ENCODE measurements at places on chromosomes 3 and 15. TPM values are rescaled to one million over a fixed set of nuclear protein-coding genes. Genes with fewer than 3 reads are reported as not detected.

The GOLGA6B gene
- not detected for total RNA-seq

The TRPM1 gene
- not detected for total RNA-seq

The PLSCR4 gene
- 36.7 TPM for total RNA-seq

The PLSCR1 gene
- 43.9 TPM for total RNA-seq

The PLA2G4E gene
- total RNA-seq = not detected

- H3K4me1 ChIP-seq = no peaks in the 10 kb centered on the region
- DNase-seq = peak; percentile 15
- peaks cover 3% of the 10 kb centered on the region for H3K36me3 ChIP-seq
Measured at GRCh38 chr15:41568350-41569017, 9.5 kb downstream of the TYRO3 start.

DNA sequence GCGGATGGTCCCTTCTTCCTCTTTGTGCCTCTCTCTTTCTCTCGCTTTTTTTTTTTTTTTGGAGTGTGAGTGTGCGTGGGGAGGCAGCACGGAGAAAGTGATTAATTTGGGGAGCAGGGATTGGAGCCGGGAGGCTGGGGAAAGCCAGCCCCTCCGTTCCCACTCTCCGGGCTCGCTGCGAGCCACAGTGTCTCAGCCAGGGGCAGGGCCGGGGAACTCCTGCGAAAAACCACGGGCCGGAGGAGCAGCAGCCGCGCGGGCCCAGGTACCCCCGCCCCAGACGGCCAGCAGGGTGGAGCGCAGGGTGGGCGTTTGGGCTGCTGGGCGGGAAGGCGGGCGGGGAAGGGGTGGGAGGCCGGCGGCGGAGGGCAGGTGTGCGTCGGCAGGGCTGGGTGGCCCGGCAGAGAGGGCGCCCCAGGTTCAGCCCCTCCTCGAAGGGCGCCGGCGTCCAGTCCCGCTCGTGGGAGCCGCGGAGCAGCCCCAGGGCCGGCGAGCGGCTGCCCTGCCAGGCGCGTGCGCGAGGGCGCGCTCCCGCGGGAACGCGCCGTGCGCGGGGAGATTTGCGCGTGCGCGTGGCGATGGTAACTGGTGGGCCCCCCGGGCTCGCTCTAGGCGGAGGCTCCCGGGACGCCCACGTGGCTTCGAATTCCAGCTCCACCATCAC is 1.4 kb downstream of the CHL1 start:
- no peaks in the 10 kb centered on the region for H3K36me3 ChIP-seq
- H3K27me3 ChIP-seq = no peaks in the 10 kb centered on the region
- DNase-seq = no peak
- H3K27ac ChIP-seq = no peak overlapping the region
- H3K4me1 ChIP-seq = no peaks in the 10 kb centered on the region

GRCh38 chr15:44082558-44083157 is 112.4 kb downstream of the FRMD5 start:
- no peak overlapping the region for H3K4me3 ChIP-seq
- no peak overlapping the region for H3K27ac ChIP-seq
- H3K4me1 ChIP-seq = peaks cover 5% of the 10 kb centered on the region
- H3K27me3 ChIP-seq = no peaks in the 10 kb centered on the region
- H3K36me3 ChIP-seq = no peaks in the 10 kb centered on the region

DNA sequence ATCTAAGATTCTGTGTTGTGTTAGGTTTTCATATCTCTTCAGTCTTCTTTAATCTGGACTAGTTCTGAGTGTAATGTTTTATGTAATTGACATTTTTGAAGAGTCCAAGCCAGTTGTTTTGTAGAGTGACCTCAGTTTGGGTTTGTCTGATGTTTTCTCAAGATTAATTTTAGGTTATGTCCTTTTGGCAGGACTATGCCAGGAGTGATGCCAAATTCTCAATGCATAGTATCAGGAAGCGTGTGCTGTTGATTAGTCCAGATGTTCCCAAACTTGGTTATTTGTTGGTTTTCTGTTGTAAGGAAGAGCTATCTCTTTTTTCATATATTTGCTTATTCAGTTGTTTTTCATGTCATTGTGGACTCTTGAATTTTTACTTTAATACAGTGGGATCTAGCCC is 32.6 kb downstream of the NMD3 start:
- H3K36me3 ChIP-seq = peaks cover 2% of the 10 kb centered on the region
- no peak overlapping the region for H3K4me3 ChIP-seq
- H3K27ac ChIP-seq = no peak overlapping the region
- no peaks in the 10 kb centered on the region for H3K27me3 ChIP-seq

GRCh38 chr3:29512641-29513040 is 231.8 kb downstream of the RBMS3 start:
- no peaks in the 10 kb centered on the region for H3K27me3 ChIP-seq
- H3K4me1 ChIP-seq = peaks cover 13% of the 10 kb centered on the region
- H3K27ac ChIP-seq = no peak overlapping the region
- H3K4me3 ChIP-seq = no peak overlapping the region
- no peaks in the 10 kb centered on the region for H3K36me3 ChIP-seq
- no peak for DNase-seq

DNA sequence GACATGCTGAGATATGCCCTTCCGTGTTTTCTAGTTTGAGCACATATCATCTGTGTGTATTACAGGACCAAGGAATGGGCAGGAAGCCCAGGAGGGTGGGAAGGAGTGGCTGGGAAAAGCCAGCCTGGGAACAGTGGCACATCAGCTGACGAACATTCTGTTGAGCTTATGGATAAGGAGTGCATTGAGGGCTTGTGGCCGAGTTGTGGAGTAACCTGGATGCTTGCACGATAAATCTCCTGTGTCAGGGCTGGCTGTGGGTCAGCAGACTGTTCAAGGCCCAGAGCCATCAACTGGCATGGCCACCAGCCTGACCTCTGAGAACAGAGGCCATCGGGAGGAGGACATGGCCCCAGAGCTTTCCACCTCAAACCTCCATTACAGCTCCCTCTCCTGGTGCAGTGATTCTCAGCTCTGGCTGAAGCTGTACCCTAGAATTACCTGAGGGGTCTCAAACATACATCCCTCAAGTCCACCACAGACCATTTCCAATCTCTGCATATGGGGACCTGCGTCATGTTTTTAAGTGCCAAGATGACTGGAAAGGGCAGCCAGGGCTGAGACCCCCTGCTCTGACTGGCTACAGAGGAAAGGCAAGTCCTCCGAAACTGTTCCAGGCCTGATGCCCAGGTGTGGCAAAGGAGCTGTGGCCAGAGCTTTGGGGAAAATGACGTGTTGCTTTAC is 4.8 kb upstream of the VILL start:
- DNase-seq = peak; percentile 36
- no peaks in the 10 kb centered on the region for H3K27me3 ChIP-seq
- H3K4me1 ChIP-seq = no peaks in the 10 kb centered on the region
- peaks cover 1% of the 10 kb centered on the region for H3K36me3 ChIP-seq
- no peak overlapping the region for H3K27ac ChIP-seq

DNA sequence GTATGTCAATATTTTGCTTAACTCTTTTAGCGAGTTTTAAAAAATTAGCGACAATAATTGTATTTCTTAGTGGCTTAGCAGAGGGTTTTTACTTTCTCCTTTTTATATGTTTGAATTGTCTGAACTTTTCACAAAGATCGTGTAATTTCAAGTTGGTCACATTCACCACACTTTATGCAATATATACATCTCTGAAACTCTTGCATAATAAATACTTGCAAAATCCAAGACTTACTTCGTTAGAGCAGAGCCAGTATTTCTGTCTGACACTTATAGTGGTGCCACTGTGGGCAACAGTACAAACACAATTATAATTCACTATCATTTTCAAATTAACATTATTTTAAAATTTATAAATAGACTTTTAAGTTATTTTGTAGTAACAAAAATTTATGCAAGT is 62.0 kb downstream of the SUCNR1 start:
- no peaks in the 10 kb centered on the region for H3K36me3 ChIP-seq
- H3K4me1 ChIP-seq = no peaks in the 10 kb centered on the region
- no peak overlapping the region for H3K4me3 ChIP-seq

DNA sequence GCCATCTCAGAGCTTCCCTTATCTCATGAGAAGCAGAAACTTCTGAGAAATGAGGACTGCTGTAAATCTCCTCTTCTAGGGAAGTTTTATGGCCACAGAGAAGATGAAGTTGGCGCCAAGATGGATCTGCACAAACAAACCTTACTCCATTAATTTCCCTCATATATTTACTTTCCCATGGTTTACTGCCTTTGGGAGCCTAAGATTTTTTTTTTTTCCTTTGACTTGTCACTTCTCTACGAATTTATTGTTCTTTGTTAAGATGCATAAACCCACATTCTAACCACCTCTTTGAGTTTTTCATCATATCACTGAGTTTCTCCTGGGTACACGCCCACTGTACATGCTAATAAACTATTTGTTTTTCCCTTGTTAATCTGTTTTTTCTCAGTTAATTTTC is 21.5 kb upstream of the NPTN start:
- no peak for DNase-seq
- no peaks in the 10 kb centered on the region for H3K36me3 ChIP-seq
- no peak overlapping the region for H3K27ac ChIP-seq
- peaks cover under 1% of the 10 kb centered on the region for H3K27me3 ChIP-seq
- H3K4me3 ChIP-seq = no peak overlapping the region

- H3K27me3 ChIP-seq = peaks cover 6% of the 10 kb centered on the region
- H3K27ac ChIP-seq = no peak overlapping the region
- peak; percentile 11 for DNase-seq
Measured at GRCh38 chr3:24829629-24830229, 335.1 kb upstream of the THRB start.

- no peaks in the 10 kb centered on the region for H3K36me3 ChIP-seq
- no peak overlapping the region for H3K27ac ChIP-seq
- no peaks in the 10 kb centered on the region for H3K4me1 ChIP-seq
- no peak for DNase-seq
- no peak overlapping the region for H3K4me3 ChIP-seq
Measured at GRCh38 chr3:32831791-32832190, 14.0 kb downstream of the TRIM71 start.

GRCh38 chr3:150238995-150239619 is 169.0 kb upstream of the TSC22D2 start:
- H3K27ac ChIP-seq = no peak overlapping the region
- no peak for DNase-seq
- no peaks in the 10 kb centered on the region for H3K27me3 ChIP-seq
- H3K36me3 ChIP-seq = peaks cover 2% of the 10 kb centered on the region

DNA sequence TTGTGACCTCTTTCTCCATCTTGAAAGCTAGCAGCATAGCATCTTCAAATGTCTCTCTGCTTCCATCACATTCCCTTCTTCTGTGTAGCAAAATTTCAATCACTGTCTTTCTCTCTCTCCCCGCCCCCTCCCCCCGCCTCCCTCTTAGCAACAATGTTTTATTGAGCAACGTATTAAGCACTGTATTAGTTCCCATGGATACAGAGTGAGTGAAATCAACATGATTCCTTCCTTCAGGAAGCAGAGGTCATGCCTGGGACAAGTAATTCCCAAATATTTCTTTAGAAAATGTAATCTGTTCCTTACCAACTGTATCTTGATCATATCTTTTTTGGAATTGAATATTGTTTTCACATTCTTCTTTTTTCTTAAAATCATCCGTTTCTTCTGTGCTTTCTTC is 373.7 kb upstream of the NECTIN3 start:
- no peaks in the 10 kb centered on the region for H3K4me1 ChIP-seq
- H3K27ac ChIP-seq = peak overlapping the region; percentile 54
- H3K27me3 ChIP-seq = no peaks in the 10 kb centered on the region
- no peak overlapping the region for H3K4me3 ChIP-seq

GRCh38 chr15:79376383-79376782 is 55.8 kb upstream of the MINAR1 start:
- no peak for DNase-seq
- H3K36me3 ChIP-seq = no peaks in the 10 kb centered on the region
- H3K27me3 ChIP-seq = no peaks in the 10 kb centered on the region
- no peaks in the 10 kb centered on the region for H3K4me1 ChIP-seq
- no peak overlapping the region for H3K27ac ChIP-seq
- H3K4me3 ChIP-seq = no peak overlapping the region

All from fibroblast of lung (primary cell).